ENCODE measurements at places on chromosomes 4 and X.

- DNase-seq, result no peak
Observed at GRCh38 chrX:43493756-43494155, 162.3 kb upstream of the MAOA start.

DNA sequence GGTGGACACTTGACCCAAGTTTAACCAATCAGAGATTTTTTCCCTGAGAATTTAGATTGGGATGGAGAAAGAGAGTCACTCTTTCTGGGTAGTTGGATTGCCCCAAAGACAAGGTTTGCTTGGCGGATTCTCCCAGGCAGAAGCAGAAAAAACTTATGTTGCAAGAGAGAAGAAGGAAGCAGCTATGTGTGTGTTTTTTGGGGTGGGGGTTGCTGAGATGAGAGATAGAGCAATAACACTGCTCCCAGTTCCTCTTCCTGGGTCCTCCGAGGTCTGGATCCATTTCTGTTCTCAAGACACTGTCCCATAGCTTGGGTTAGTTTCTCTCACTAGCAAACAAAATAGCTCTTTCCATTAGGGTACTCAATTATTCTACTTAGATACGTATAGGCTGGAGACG is 222.1 kb downstream of the STIM2 start:
- DNase-seq, result no peak

GRCh38 chr4:185532293-185532692 is 3.0 kb downstream of the PDLIM3 start:
- DNase-seq, result no peak

GRCh38 chr4:115537387-115537786 is 424.0 kb upstream of the NDST4 start:
- DNase-seq, result peak; percentile 14

DNA sequence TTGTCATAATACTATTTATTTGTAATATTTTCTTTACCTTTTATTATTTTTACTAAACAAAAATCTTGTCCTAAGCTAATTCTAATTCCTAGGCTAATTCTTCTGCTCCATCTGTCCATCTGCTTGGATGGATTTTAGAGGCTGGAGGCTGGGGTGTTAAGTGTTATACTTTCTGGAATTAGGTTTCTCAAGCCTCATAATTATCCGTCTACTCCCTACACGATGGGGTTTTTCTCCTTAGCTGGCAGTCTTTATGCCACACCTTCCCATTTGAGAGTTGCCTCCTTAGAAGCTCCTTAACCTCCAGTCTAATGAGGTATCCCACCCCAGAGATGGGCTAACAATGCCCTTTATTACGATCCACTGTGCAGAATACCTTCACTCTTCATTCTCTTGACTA is 37.6 kb upstream of the LGI2 start:
- no peak for DNase-seq

DNA sequence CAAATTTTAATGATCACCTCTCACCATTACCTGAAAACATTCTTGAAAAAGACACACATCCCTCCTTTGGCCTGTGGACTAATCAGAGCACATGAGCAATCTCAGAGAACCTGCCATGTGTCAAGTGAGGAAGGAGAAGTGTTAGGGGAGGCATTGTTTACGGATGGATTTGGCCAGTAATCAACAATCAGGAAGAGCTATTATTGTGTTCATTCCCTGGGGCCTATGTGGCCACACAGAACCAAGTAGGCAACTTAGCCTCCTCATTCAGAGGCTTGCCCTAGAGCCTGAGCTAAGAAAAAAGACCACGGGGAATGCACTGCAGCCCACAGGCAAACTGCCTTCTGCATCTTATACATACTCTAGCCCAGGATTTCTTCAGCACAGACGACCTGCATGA is 40.6 kb upstream of the DOCK11 start:
- DNase-seq, result no peak

DNA sequence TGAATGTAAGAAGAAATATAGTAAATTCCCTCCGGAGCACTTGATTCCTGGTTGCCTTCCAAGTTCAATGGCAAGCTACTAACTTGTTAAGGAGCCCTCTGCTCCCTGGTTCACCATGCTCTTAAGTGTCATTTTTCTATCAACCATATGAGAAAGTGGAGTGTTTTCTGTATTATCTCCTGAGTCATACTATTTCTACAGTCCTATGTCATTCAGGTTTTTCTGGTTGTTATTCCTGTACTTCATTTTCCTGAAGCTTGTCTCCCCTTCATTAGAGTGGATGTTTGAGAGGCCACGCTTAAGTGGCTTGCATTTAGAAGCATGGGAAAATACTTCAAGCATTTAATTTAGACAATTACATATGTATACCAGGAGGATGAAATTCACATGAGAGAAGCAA is 14.7 kb upstream of the EPGN start:
- DNase-seq, result no peak

- DNase-seq, result no peak
Observed at GRCh38 chrX:119695535-119696050, 2.6 kb upstream of the SEPTIN6 start.

- no peak for DNase-seq
Observed at GRCh38 chr4:182074139-182074538, 169.1 kb upstream of the TENM3 start.

Data from DMS153 (cell line).